ENCODE measurements at places on chromosomes 6 and 20.

GRCh38 chr20:9066191-9066590 is 2.7 kb upstream of the PLCB4 start:
- no peak for DNase-seq

- DNase-seq, result no peak
Observed at GRCh38 chr6:53795702-53796450, 1.1 kb downstream of the LRRC1 start.

DNA sequence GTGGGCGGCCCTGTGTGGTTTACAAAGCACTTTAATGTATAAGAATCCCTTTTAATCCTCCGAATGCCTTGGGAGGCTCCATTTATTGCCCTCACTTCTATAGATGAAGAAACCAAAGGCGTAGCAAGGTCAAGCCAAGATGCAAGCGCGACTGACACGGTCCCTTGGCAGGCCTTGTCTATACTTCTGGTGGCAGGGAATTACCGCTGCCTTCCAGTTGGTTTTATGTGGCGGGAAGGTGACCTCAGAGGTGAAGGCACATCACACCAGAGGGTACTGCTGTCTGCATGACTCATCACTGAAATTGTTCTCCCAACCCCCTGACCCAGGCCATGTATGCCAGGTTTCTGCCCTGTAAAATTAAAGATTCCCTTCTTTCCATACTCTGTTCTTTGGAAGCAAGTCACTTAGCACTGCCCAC is 36.1 kb upstream of the NAA20 start:
- DNase-seq, result no peak

GRCh38 chr6:56685102-56685733 is 42.5 kb upstream of the DST start:
- DNase-seq, result no peak

DNA sequence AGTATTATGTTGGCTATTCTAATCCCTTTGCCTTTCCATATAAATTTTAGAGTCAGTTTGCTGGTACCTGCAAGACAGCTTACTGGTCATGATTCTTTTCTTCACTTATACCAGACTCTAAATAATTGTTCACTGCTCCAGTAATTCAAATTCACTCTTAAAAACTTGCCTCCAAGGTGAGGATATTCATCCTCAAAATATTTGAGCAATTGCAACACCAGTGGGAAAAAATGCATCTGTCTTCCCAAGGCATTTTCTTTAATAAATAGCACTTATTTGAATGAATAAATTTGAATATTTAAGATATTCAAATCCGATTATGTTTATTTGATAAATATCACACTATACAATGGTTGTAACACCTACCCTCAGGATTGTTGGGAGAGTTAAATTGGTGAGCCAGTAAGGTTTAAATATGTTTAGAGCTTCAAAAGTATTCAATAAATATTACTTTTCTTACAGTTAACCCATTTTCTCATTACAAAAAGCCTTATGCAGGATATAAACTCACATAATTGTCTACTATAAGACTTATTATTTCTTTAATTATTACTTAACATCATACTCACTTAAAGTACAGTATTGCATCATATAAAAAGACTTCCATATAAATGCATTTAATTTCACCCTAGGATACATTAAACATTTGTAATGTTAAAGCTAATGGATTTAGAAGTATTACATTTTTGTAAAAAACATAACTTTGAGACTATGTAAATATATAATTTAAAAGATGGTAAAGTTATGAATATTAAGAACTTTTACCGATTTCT is 285.6 kb downstream of the SAMD5 start:
- DNase-seq, result no peak

GRCh38 chr6:75436869-75437268 is 56.7 kb downstream of the FILIP1 start:
- DNase-seq, result no peak

DNA sequence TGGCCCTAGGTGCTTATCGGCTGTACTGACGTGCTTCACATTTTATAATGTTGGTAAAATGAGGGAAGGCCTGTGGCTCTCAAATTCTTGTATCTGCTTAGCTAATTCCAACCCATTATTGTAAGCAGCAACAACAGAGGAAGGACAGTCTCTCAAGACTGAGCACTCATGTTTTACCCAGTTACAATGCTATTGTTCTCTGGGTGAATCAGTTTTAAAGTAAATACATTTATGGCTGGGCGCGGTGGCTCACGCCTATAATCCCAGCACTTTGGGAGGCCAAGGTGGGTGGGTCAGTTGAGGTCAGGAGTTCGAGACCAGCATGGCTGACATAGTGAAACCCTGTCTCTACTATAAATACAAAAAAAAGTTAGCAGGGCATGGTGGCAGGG is 194.6 kb downstream of the PRKN start:
- no peak for DNase-seq

DNA sequence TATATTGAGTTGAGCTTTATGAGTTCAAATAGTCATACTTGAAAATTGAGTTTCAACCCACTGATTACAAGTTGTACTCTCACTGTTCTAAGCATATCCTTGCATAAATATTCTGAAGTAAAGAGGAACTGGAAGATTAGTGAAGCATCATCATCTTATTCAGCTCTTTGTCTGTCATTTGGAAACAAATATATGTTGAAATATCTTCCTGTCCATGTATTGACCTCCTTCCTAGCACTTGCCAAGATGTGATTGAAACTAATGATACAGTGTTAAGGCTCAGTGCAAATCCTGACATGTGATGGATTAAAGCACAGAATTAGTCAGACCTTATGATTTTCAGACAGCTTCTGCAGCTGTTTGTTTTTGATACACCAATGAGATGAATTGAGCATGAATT is 434.3 kb downstream of the TBC1D32 start:
- DNase-seq, result no peak

DNA sequence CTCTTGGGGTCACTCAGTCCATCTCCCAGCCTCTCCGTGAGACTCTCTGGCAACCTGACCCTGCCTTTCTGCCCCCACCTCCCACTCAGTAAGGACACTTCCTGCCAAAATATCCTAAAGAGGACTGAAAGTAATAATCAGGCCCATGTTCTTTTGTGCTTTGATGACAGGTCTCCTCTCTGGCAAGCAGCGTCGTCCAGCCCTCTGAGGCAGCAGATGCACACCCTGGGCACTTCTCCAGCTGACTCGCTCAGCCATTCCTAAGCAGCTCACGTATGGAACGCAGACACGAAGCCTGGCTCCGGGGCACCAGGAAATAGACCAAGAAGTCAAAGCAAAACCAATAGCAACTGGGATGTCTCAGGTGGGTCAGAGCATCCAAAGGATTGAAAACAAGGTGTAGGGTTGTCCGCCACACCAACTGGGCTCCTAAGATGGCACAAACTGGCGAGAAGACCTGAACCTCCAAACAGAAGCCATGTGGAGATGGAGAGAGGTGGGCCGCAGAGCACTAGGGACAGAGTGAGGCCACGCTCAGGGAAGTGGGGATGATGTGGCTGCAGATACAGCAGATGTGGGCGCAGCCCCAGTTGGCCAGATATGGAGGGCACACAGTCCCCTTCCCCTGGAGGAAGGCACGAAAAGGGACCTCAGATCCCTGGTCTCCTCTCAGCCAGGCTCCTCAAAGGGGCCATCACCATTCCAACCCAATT is 99.3 kb downstream of the PRND start:
- DNase-seq, result peak; percentile 12

DNA sequence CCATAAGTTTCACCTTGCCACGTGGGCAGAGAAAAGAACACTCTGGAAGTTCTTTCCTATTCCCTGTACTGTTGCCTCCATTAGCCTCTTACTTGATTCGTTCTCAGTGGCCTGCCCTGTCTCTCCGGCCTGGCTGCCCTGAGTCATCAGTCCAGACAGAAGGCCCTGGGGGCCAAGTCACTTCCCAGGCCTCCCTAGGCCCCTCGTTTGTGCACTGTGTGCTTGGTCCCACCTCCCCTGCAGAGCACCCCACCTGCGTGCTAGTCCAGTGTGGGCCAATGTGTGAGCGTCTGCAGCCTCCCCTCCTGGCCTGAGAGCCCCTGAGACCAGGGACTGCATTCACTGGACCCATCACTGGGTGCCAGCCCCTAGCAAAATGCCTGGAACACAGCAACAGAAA is 191.2 kb upstream of the RREB1 start:
- no peak for DNase-seq

GRCh38 chr6:34196116-34196832 is 40.4 kb upstream of the HMGA1 start:
- DNase-seq, result peak; percentile 54

DNA sequence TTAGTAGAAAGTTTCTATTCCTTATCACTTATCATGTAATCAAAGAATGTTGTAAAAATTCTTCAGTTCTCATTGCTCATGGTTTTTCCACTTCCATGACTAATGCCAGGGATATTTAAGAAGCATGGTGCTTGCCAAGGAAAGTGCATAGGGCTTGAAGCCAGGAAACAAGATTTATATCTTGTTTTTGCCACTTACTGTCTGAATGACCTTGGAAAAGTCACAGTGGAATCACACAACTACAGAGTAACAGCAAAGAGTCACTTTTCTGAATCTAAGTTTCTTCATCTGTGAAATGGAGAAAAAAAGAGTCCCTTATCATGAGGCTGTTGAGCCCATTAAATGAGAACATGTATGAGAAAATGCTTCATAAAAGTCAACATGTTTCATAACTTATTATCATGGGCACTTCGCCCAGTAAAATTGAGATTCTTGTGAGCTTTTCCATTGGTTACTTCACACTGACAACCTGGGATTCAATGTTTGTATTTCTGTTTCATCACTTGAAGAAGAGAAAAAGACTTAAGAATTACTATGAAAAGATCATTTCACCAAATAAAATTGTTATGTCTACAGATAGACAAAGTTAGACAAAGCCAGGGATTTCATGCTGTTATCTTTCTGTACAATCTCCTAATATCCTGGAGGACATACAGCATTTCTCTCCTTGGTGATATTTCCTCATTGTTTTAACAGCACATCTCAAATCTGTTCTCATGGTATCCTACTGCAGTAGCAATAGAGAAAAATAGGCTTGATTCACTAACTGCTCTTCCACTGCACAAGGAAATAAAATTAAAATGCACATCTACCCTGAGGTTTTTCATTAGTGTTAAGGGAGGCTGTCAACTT is 7.6 kb upstream of the BMP5 start:
- no peak for DNase-seq
